ENCODE measurements at places on chromosomes 12 and 14.

DNA sequence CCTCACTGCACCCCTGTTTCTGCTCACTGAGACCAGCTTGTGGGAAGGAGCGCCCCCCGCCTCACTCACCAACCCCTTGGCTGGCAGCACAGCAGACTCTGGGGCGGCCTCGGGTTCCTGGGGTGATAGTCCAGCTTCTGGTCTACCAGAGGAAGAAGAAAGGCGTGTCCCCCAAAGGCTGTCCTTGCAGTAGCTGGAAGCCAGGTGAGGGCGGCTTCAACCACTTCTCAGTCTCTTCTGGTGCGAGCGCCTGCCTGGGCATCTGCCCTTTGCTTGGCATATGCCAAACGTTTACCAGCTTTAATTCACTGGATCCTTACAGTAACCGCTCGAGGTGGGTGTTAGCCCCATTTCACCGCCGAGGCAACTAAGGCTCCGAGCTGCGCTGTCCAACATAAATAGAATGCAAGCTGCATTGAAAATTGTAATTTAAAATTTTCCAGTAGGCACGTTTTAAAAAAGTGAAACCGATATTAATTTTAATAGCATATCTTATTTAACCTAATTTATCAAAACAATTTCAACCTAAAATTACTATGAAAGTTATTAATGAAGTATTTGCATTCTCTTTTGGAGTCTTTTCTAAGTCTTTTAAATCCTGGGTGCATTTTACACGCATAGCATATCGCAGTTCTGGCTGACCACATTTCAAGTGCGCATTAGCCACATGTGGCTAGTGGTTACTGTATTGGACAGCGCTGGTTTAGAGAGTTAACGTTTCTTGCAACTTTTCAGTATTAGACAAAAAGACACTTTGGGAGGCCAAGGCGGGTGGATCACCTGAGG is 872 bp downstream of the FAM177A1 start:
- peak; percentile 61 for DNase-seq

DNA sequence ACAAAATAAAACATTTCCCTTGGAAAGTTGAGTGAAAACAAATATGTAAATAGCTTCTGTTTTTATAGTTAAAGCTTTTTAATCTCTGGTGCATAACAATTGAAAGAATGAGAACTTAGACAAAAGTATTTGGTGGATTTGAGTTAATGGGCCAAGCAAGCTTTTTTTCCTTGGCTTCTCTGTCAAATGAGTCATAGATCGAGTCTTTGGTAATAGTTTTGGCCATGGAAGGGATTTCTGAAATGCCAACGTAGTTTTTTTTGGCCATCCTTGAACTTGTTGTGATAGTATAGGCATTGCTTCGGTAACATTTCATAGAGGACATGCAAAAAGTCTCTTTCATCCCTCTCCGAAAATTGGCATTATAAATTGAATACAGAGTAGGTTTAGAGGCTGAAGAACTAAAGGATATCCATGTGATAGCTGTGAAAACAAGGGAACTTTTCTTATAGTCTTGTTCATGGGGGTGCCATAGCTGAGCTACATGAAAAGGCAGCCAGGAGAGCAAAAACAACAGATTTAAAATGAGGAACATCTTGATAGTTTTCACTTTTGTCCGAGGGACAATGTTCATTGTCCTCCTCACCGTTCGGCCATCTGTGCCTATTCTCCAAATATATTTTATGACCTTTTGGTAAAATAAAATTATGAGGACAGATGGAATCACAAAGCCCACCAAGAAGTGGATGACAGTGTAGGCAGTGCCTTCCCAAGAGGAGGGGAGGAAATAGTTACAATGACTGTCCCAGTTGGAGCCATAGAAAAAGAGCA is 34.7 kb downstream of the GPR19 start:
- DNase-seq = no peak

DNA sequence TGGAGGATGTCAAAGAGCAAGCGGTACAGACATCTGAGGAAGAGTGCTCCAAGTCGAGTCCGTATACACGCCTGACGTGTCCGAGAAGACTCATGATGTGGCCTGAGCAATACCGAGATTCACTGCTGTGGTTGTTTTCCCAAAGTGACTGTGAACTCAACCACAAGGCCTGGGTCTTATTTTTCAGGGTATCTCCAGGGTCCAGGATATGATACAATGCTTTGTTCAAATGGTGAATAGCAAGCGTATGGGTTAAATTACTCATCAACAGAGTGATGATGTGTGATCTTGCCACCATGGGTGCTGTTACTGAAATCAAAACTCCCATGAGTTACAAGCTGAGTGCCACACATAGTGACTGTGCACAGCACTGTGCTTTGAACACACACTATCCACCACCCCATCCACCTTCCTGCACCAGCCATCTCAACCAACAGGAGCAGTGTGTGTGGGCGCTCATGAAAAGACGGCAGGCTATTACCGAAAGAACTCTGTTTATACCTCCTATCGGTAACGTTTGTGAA is 109.6 kb downstream of the BCAT1 start:
- DNase-seq = no peak

- peak; percentile 88 for DNase-seq
Measured at GRCh38 chr14:23071244-23071920, 14.1 kb upstream of the CDH24 start.

DNA sequence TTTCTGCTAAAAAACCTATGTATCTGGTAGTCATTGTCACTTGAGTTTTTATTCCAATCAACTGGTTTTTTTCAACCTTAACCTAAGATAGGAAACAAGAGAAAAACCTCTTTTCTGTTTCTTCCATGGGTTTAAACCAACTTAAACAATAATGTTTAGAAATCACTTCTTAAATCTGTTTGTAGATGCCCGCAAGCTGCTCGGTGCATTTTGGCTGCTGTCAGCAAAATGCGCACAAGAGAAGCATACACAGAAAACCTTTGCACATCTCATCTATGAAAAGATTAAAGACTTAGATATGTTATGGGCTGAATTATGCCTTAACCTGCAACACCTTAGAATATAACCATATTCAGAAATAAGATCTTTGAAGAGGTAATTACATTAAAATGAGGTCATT is 299.8 kb downstream of the ITPR2 start:
- DNase-seq = no peak

GRCh38 chr12:1161197-1161596 is 170.2 kb downstream of the ERC1 start:
- no peak for DNase-seq

DNA sequence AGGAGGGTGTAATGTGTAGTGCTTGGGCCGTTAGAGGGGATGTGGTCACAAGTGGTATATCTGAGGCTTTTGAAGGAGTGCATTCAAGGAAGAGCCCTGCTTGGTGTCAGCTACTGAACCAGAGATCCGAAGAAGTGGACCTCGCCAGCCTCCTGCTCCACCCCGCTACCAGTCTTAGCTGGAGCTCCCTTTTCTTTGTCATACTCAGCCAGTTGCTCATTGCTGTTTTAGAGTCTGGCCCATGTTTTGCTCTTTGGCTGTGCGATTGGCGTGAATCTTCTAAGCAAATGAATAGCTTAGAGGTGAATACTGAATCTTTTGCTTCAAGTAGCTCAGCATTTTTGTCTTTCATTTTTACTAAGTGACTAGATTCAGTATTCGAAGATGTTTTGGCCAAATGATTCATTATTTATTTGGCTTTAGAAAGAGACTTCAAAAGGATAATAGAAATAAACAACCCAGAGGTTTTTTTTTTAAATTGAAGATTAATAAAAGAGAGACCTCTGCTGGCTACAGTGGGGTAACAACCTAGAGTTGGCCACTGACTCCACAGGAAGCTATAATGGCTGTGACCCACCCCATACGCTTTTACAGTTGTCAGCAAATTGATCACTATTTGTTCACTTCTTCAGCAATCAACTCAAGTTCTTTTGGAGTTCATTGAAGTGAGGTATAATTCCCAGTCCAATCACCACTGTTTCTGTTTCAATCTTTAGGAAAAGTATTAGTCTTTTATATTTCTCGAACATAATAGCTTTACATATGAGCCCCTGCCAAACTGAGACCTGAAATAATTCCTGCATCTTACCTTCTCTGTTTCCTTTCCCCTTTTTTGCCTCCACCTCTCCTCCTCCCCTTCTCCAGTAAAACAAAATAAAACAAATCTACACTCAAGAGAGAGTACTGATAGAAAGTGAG is 19.9 kb downstream of the CDKN1B start:
- DNase-seq = no peak

GRCh38 chr14:67253076-67253635 is 11.9 kb downstream of the PALS1 start:
- no peak for DNase-seq

- no peak for DNase-seq
Measured at GRCh38 chr12:56947633-56948456, 9.6 kb downstream of the RDH16 start.

- peak; percentile 72 for DNase-seq
Measured at GRCh38 chr12:31324845-31325523, 966 bp downstream of the SINHCAF start.

- DNase-seq = no peak
Measured at GRCh38 chr12:48794870-48795269, 6.0 kb upstream of the ADCY6 start.

DNA sequence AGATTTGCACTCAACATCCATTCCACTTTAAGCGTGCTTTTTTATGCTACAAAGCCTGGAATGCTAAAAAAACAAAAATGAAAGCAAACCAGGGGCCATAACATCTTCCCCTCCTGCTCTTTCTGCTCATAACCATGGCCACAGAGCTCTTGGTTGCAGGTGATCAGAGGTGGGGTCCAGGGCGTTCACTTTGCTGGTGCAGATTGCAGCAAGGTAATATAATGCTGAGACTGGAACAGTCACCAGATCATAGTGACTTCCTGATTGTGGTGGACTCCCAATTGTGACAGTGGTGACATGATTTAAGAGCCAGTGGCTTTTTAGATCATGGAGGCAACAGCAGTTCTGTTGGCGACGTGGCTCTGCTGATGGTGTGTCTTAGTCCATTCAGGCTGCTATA is 115.0 kb upstream of the CPM start:
- no peak for DNase-seq

- no peak for DNase-seq
Measured at GRCh38 chr12:18992336-18992735, 137.2 kb upstream of the PLEKHA5 start.

DNA sequence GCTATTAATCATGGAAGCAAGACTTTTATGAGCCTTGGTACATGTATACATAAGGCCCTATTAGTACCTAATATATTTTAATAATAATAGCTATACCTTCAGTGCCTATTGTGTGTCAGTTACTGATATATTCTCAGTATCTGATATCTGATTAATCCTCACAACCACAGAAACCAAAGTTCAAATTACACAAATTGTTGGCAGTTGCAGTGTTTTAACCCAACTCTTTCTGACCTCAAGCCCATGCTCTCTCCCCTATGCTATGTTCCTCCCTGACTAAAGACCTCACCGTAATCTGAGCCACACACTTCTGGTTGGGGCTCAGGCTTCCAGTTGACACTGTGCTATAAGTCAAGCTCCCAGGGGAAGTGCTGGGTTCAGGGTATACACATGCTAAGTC is 214.4 kb downstream of the SPTSSA start:
- DNase-seq = no peak

GRCh38 chr12:53465679-53466078 is 13.8 kb downstream of the PCBP2 start:
- no peak for DNase-seq

DNA sequence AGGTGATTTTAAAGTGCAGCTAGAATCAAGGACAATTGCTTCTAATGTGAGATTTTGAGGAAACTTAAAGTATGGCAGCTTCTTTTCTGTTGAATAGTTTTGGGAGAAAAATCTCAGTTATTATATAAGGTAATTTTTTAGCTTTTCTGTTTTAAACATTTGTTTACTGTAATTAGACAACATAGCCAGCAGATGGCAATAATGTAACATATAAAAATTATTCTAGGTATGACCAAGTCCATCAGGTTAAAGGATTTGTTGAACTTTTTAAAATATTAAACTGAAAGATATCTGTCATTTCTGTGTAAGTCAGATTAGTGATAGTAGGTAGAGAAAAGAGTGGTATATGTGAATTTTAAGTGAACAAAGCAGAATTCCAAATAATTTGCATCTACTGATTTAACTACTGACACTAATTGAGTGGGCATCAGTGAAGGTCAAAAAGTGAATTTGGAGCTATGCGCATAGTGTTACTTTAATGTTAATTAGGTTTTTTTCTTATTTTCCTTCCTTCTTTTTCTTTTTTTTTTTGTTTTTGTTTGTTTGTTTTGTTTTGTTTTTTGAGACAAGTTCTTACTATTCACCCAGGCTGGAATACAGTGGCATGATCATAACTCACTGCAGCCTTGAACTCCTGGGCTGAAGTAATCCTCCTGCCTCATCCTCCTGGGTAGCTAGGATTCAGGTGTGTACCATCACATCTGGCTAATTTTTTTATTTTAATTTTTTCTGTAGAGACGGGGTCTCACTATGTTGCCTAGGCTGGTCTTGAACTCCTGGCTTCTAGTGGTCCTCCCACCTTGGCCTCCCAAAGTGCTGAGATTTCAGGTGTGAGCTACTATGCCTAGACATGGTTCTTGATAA is 18.6 kb downstream of the PRORP start:
- DNase-seq = no peak

DNA sequence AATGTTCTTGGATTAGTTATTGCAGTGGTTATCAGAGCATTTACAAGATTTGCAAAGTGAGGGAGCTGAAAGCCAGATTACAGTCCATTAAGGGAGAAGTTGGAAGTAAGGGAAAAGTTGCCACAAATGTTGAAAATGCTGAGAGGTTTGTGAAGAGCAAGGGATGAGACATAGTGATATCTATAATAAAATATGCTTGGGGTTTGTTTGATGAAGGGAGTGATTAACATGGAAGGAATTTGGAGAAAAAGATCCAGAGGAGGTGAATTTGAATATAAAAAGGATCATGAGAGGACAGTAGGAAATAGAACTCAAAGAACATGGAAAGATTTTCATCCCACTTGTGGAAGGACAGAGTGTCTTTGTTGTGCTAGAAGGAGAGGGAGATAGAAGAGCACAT is 19.3 kb upstream of the CCER1 start:
- no peak for DNase-seq

DNA sequence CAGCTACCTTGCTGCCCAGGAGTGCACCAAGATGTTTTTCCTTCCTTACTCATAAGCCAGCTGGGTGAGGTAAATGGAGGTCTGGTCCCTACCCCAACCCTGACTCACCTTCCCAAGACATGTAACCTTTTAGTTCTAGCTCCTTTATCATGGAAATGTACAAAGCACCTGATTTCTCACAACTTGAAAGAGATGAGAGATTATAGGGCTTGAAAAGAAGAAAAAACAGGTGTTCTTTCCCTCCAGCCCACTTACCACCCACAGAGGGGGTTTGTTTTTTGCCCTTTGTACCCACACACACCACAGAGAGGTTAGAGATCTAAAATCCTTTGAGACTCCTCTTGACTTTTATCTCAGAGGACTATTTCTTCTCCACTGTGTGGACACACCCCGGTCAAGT is 21.1 kb downstream of the PLXNC1 start:
- no peak for DNase-seq
